HuH-7.5 (cell line): ENCODE measurements at places on chromosomes 1 and 21.

DNA sequence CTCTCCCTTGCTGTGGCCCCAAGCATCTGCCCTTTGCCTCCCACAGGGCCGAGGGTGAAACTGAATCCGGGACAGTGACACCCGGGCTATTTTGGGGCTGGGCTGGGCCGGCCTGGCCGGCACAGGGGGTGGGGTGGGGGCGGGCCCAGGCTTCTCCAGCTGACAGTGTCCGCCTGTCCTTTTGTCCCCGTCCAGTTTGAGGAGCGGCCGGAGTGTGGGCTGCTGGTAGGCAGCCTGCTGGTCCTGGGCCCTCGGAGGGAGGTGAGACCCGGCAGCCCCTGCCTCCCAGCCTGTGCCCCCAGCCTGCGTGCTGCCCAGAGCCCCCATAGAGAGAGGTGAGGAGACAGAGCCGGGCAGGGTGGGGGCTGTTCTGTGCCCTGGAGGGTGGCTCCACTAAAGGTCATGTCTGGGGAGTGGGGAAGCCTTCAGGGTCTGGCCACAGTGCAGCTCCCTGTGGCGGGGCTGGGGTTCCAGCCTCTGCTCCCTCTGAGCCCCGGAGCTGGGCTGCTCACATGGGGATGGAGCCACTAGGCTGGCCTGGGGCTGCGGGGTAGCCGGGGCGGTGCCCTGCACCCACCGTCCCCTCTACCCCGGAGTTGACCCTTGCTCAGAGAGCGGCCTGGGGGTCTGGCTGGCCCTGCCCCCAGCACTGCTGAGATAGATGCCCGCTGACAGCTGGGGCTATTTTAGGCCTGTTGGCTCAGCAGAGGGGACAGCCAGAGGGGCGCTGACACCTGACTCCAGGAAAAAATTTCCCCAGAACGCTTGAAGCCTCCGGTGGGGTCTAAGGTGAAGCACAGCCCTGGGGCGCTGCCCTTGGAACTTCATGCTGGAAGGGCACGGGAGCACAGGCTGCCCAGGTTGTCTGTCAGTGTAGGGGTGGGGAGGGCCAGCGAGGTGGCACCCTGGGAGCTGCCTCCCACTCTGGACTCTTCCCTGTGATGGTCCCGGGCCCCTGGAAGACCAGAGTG, at the start of gene OBSCN:
Gene OBSCN (plus strand): TSS at position 194 of the 971 bp plus-strand sequence. CDS start 3,740 bp downstream, outside the sequence.
- no peak for DNase-seq

DNA sequence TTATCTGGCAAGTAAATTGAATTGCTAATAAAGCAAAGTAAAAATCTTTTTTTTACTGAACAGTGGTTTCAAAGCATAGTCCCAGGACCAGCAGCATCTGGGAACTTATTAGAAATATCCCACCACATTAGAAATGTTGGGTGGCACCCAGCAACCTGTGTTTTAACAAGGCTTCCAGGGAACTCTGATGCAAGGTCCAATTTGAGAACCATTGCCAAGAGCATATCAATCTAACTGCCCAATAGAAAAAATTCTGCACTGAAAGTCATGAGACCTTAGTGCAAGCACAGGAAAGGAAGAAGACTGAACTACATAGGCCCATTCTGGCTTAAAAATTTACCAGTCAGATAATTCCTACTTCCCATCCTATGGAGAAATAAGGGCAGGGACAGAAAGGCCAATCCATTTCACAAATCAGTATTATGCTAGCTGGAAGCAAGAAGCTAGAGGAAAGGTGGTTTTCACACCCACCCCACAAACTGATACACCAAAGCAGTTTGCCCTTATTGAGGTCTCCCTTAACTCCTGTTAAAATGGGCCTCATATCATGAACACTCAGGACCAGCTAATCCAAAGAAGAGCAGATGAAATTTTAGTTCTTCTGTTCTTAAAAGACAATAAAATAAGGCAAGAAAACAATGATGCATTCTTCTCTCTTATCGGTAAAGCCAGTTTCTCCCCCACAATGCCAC, 17.5 kb upstream of the C1orf105 start:
- no peak for DNase-seq

DNA sequence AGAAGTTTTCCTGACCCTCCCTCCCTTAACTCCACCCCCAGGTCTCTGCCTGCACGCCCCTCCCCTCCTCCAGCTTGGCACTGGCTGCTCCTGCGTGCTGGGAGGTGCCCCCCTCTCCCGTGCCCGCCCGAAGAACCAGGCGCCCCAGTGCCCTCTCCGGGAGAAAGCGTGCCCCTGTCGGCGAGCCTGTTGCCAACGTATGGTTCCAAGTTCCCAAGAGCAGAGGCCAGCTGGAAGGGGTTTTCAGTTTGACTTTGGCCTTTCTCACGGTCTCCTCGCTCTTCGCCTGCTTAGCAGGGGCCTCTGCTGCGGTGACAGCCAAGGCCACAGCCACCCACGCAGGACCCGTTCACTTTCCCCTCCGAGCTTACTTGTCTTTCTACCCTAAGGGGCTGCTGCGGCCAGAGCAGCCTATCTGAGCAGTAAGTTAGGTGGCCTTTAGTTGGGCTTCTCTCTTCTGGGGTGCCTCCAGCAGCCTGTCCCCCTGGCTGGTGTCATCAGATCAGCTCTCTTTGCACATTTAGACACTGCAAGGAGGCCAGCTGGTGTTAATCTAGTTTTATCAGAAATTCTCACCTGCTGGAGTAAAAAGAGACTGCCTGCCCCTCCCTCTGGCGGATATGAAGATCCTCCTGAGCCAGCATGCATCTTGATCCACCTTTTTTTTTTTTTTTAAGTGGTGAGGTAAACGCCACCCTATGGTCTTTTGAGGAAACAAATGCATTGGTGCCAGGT, 1.5 kb downstream of the STUM start:
- DNase-seq: peak; percentile 32

GRCh38 chr1:112457955-112458354, 50.8 kb upstream of the WNT2B start:
- no peak for DNase-seq

DNA sequence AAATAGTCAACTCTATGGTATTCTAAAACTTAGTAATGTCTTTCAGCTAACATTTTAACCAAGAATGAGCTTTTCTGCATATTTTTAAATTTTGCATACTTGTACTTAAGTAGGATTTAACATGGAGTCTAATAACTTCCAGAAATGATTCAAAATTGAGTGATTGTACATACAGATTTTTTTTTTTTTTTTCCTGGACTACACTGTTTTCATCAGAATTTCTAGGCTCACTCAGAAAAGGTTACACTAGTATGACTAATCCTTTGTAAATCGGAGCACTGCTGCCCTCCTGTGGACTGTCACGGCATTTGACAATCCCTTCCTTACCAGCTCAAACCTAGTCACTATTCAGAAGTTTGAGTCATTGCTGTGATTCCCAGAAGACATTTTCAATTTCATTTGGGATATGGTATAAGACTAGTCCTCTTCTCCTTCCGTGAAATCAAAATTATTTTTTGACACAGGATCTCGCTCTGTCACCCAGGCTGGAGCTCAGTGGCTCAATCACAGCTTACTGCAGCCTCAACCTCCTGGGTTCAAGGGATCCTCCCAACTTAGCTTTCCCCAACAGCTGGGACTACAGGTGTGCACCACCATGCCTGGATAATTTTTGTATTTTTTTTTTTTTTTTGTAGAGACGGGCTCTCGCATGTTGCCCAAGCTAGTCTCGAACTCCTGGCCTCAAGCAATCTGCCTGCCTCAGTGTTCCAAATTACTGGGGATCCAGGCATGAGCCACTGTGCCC, 45.5 kb downstream of the CD46 start:
- no peak for DNase-seq

- DNase-seq: no peak
Observed at GRCh38 chr1:104923075-104923474, 1173.4 kb downstream of the AMY1C start.

DNA sequence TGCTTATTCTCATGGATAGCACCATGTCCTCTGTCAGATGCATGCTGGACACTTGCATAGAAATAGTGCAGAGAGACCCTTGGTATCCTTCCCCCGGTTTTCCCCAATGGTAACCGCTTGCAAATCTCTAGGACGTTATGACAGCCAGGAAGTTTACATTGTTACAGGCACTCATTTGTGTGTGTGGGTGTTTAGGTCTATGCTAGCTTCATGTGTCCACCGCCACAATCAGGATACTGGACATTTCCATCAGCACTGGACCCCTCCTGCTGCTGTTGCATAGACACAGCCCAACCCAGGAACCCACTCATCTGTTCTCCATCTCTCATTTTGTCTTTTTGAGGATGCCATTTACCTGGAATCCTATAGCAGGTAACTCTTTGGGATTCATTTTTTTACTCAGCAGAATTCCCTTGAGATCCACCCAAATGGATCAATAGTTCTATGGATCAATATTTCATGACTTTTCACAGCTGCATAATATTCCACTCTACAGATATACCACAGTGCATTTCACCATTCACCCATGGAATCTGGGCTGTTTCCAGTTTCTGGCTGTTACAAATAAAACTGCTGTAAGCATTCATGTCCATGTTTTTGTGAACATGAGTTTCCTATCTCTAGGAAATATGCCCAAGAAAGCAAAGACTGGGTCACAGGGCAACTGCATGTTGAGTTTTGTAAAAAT, 6.6 kb upstream of the WNT9A start:
- no peak for DNase-seq

- DNase-seq: no peak
Observed at GRCh38 chr1:180841415-180841814, 71.3 kb upstream of the KIAA1614 start.

DNA sequence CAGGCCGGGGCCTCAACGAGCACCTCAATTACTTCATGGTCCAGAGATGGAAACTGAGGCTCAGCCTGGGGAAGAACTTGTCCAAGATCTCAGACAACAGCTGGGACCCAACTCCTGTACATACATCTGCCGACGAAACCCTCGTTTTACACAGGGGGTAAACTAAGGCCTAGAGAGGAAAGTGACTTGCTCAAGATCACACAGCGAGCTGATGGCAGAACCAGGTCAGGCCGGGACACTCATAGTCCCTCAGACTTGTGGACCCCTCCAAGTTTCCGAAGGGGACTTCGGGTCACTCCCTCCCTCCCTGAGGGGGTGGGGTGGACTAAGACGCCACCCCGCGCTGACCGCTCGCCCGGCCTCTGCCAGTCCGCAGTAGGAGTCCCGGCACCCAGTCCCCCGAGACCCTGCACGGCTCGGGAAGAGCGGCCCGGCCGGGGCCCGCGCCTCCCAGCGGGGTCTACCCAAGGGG, 430 bp downstream of the WASF2 start:
- no peak for DNase-seq

DNA sequence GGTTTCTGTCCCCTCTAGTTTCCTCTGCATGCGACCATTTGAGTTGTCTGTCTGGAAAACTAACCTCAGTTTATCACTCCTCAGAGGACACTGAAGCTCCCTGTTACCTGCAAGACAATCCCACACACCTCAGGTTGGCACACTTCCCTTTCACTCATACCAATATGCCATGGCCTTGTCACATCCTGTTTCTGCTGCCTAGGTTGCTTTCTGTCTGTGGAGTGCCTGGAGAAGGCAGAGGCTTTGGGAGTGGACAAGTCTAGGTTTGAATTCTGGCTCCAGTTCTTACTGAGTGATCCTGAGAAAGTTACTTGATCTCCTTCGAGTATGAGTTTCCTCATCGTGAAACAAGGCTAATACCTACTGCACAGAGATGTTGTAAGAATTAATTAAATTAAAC, 171.5 kb upstream of the CACYBP start:
- DNase-seq: no peak

DNA sequence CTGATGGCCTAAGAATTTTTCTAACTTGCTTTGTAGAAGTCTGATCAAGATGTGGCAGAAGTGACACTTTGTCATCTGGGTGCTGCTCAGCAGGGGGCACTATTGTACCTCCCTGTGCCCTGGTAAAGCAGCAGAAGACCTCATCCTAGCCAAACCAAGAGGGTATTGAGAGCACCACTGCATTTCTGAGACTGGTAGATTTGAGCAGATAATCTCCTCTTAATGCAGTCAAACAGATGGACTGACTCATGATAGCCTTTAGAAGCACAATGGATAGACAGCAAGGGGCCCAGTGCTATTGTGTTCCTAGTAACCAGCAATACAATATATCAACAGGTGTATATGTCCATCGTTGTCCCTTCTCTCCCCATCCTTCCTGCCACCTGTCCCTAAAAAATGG, 5.7 kb downstream of the TPM3 start:
- DNase-seq: peak; percentile 55

- DNase-seq: no peak
Observed at GRCh38 chr1:54981466-54981865, 1.0 kb downstream of the TMEM61 start.

DNA sequence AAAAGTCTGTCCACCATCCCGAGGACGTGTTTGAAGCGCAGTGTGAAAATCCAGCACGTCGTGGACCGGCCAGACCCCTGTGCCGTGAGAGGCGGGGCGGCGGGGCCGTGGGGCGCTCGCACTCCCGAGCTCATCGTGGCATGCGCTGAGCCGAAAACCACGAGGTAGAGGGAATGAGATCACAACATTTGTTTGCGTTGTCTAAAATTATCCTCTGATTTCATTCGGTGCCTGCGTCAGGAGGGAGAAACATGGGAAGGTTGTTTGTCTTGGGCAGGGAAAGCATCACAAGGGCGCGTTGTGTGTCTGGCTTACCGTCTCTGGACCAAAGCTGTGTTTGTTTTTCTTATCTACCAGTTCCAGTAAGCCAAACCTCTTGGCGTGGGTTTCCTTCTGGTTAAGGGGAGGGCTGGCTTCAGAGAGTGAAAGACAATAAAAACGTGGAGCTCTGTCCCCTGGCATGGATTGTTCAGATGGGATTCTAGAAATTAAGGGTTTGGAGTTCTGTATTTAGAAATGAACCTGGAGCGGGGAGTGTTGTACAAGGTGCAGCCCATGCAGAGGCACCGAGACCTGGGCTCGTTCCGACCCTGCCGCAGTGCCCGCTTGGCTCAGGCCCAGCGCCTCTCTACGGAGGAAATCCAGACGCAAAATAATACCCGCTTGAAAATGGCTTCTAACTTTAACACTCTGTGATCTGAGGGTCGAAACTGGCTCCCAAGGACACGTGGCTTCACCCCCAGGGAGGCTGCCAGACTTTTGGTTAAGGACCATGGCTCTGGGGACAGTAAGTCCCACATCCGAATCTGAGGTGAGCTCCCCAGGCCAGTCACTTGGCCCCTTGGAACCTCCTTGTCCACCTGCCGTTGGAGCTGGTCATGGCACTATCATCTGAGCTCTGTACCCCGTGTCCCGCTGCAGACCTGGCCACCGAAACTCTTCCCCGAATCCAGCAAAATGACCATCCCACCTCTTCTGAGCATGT, 68.7 kb upstream of the FAM3B start:
- DNase-seq: no peak

DNA sequence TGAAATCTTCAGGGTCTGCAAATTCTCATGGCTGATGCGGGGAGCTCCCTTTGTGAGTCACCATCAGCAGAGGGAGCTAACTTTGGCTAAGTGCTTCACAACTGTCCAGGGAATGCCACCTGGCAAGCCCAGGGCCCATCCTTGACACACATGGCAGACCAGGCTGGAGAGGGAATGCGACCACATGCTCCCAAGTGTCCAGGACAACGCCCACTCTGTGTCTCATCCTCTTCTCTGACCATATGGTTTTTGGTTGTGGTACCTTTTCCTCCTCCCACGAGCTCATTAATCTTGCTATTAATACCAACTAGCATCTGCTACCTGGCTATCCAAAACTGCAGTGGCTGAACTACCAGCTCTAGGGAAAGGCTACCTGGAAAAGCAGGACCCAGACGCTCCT, 37.1 kb upstream of the CLSTN1 start:
- no peak for DNase-seq

GRCh38 chr1:220734571-220735326, 13.4 kb upstream of the MTARC2 start:
- no peak for DNase-seq

GRCh38 chr1:207890136-207890738, 20.7 kb downstream of the CD34 start:
- no peak for DNase-seq

GRCh38 chr1:70003211-70003908, 202.0 kb downstream of the LRRC40 start:
- DNase-seq: no peak
